Central memory CD8-positive, alpha-beta T cell (primary cell): ENCODE measurements at places on chromosomes 1 and 21.

- DNase-seq = no peak
Measured at GRCh38 chr1:19684677-19685076, 20.0 kb downstream of the HTR6 start.

DNA sequence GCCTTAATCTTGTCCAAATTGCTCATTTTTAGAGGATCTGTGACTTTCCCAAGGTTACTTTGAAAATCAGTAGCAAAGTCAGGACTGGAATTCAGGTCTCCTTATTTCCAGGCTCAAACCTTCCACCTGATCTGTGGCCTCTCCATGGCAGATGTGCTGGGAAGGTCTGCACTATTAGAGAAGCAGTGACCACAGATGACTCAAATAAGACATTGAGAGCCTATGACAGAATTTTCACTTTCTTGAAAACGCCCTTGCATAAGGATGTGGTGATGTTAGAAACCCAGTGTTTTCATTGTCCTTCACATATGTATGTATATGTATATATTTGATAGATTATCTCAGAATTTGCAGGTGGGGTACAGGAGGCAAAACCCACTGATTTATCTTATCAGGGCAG lies 45.3 kb downstream of the TTC39A start:
- no peak for DNase-seq

DNA sequence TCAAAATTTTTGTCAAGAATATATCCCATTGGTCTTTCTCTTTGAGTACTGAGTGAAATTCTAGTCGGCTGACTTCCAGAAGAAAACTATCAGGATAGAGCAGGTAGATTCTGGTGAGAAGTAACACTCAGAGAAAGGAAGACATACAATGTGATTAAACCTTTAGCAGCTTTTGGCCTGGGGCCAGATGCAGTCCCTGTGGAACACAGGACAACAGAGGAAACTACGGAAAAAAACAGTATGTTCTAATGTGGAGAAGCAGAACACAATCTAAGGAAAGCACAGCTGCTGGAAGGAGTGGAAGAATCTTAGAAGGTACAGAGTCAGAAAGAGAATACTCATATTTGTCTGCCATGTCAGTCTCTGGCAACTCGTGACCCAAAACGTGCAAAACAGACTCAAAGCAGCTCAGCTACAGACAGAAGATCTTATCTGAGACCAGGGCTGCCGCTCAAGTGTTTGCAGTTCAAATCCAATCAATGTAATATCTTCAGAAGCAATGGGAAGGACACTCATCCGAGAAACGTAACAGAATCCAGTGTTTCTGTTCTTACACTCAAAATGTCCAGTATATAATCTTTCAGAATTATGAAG lies 283.8 kb downstream of the MRPL39 start:
- DNase-seq = no peak

- DNase-seq = no peak
Measured at GRCh38 chr1:97634758-97635157, 286.1 kb downstream of the DPYD start.

DNA sequence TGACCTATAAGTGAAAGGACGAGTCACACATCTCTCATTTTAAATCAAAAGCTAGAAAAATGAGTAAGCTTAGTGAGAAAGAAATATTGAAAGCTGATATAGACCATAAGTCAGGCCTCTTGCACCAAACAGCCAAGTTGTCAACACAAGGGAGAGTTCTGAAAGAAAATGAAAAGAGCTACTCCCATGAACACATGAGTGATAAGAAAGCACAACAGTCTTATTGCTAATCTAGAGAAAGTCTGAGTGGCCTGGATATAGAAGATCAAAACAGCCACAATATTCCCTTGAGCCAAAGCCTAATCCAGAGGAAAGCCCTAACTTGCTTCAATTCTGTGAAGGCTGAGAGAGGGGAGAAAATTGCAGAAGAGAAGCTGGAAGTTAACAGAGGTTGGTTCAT lies 175.0 kb downstream of the SMYD3 start:
- no peak for DNase-seq

- no peak for DNase-seq
Measured at GRCh38 chr1:37858931-37859506, 373 bp downstream of the MTF1 start.

GRCh38 chr1:45009956-45010854 lies 919 bp downstream of the HECTD3 start:
- DNase-seq = no peak

GRCh38 chr21:28991861-28992525 lies 684 bp downstream of the LTN1 start:
- no peak for DNase-seq

DNA sequence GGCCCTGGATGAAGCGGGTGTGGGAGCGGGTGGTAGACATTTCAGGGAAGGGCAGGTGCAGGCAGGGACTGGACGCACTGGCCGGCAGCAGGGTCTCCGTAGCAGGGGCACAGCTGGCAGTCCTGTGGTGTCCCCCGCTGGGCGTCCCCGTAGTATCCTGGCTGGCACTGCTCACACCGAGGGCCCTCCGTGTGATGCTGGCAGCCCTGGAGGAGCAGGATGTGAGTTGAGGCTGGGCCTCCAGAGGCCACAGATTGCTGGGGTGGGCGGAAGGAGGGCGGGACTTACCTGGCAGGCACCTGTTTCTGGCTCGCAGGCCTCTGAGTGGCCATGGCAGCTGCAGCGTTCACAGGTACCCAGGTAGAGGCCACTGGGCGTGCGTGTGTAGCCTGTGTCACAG lies 62.3 kb downstream of the LDLRAD2 start:
- DNase-seq = no peak

- DNase-seq = no peak
Measured at GRCh38 chr1:26225033-26225831, 8.8 kb upstream of the CEP85 start.

DNA sequence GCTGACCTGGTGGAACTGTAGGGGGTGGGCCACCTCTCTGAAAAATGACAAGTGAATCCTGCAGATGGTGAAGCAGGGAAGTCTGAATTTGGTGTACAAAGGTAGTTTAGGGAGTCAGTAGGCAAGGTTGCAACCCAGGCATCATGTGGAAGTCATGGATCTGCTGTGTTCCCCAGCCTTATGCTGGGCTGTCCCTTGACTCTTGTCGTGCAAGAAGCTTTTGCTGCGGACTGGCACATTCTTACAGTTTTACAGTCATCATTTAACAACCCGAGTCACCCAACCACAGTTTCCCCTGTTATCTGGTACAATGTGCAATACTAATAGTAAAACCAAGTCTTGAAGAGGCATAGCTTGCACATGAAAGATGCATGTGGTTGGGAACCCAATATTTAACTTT lies 13.2 kb downstream of the RHOU start:
- DNase-seq = no peak

DNA sequence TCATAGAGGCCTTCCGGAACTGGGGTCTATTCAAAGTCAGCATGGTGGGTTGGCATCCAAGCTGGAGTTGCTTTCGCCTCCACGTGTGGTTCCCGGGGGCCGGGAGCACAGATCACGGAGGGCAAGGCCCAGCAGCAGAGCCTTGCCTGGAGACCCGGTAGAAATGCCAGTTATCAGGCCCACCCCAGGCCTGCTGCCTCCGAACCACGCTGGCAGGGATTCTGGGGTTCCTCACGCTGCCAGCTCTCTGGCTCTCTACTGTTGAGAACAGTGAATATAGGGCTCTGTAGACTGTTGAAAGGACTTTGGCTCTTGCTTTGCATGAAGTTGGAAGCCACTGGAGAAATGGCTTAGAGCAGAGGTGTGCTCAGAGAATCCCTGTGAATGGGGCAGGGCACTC lies 127.5 kb downstream of the RIPK4 start:
- no peak for DNase-seq

- DNase-seq = no peak
Measured at GRCh38 chr1:152743371-152744145, 14.3 kb upstream of the KPRP start.

DNA sequence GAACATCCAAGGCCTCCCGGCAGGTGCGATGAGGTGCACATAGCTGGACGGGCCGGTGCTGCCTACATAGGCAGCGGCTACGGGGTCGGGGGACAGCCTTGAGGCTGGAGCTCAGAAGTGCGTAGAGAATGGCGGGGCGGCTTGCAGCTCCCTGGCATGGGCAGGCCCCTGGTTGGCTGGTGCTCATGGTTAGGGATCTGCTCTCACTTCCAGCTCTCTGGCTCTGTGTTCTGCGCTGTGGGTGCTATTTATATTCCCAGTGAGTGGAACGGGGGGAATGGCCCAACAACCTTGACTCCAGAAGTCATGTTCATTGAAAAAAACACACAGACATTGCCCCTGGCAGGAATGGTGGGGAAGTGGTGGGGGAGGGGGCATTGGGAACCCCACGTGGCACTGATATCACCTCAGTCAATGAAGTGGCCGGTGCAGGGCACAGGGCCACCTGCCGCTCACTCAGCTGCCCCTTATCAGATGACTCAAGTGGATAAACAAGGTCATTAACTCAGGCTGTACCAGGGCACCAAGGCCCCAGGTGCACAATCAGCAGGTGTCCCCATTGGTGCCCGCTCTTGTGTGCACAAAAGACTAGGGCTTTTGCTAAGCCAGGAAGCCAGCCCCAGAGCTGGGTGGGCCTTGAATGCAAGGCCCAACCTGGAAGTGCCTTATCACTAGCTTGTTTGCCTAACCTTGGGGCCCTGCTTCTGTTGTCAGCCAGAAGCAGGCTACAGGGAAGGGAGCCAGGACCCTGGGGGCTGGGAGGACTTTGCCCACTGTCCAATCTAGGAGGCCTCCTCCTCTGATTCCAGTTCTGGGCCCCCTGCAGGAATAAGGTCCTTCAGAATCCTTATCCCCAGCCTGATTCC lies at the start of gene NR0B2:
TSS of gene NR0B2 (minus strand) at position 222 of the 866 bp plus-strand sequence. CDS start at position 187, 35 bp downstream.
- DNase-seq = no peak

DNA sequence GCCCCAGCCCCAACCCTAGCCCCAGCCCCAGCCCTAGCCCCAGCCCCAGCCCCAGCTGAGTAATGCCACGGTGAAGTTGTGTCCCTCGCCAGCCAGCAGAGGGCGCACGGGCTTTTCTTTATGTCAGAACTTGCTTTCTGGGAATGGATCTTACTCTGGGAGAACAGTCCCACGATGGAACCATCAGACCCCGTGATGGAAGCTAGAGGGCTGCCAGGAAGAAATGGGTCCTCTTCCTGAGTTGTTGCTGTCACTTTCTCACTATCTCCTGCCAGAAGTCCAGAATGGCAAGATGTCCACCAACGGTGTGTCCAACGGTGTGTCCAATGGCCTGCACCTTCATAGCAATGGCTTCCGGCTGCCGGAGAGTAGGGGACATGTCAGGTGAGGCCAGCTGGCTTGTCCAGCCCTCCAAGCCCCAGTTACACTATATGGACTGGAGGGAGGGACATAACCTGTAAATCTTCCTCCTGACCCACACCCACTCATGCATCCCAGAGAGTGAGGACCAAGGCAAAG lies 25.1 kb upstream of the TMEM222 start:
- DNase-seq = peak; percentile 57

GRCh38 chr1:5408401-5408800 lies 583.8 kb downstream of the NPHP4 start:
- no peak for DNase-seq

DNA sequence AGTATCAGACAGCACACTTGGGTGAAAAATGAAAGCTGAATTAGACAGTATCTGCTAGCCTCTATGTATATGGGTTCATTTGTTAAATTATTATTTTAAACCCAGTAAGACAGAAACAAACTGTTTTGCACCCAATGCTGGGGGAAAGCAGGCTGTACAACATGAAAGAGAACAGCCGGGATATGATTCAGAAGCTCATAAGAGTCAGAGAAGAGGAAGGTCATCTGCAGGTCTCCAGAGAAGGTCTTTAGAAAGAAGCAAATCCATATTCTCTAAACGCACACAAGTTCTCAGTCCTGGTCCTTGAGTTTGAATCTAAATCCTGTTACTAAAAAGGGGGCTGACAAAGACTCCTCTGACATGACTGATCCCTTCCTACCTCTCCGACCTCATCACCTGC lies 155.1 kb downstream of the SIPA1L2 start:
- no peak for DNase-seq

- no peak for DNase-seq
Measured at GRCh38 chr21:45465611-45466329, 60.8 kb downstream of the COL18A1 start.

- DNase-seq = no peak
Measured at GRCh38 chr1:234395297-234395696, 22.0 kb downstream of the COA6 start.

DNA sequence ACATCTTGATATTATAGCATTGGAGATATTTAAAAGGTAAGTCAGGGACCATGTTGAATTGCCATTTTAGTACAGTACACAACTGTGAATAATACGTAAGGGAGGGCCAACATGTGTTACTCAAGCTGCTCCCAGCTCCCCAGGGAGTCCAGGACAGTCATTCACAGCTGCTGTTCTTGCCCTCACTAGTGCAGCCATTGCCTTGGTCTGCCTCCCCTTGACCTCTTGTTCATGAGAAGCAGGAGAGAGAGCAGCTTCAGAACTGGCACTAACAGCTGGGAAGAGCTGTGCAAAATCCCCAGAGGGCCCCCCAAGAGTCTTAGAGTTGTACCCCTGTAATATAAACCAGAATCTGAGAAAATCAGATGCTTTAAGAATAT lies 16.4 kb downstream of the TCEANC2 start:
- no peak for DNase-seq

GRCh38 chr1:35112668-35113067 lies 33.5 kb downstream of the ZMYM1 start:
- DNase-seq = no peak
